Effector CD4-positive, alpha-beta T cell (primary cell): ENCODE measurements at places on chromosomes 3 and 15.
A peak's percentile ranks its signal among the peaks of the same experiment; 100 is the strongest.

GRCh38 chr3:183210862-183211341, 42.2 kb upstream of the B3GNT5 start:
- DNase-seq, result no peak

DNA sequence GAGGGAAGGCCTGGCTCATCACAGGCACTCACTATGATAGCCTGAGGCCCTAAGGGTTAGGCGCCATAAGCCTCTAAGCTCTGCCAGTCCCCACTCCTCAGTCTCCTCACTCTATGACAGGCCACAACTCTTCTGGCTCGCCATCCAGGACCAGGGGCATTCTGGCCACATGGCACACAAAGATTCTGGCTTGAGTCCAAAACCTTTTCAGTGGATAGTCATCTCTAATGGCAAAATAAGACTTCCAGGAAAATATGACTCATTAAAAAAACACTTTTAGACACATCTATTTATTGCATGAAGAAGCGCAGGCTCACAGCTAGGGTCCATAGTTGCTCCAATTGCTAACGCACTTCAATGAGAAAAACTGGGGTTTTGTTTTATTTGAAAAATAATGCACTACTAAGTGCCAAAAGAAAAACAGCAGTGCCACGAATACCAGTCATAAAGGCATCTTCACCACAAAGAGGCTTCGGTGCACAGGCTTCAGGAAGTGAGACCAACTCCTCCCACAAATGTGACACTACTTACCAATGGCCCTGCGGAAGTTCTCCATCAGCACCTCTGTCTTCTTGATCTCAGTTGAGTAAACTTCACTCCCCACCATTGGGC, 11.1 kb downstream of the RUVBL1 start:
- peak; percentile 9 for DNase-seq

DNA sequence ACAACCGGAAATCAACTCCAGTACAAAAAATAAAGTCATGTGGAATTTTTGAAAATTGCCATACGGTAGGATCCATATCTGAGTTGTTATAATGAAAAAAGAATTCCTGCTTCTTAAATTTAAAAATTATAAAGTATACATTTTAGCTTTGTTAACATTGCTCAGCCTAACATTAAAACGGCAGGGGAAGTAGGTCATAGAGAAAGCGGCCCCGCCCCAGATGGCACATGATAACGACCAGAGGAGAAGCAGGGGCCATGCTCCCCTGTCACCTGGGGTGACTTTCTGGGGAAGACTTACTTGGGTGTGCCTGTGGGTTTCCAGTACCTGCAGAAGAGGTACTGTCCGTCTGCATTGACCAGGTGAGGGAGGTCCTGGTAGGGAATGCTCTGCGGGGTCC, 921 bp downstream of the MGLL start:
- no peak for DNase-seq

DNA sequence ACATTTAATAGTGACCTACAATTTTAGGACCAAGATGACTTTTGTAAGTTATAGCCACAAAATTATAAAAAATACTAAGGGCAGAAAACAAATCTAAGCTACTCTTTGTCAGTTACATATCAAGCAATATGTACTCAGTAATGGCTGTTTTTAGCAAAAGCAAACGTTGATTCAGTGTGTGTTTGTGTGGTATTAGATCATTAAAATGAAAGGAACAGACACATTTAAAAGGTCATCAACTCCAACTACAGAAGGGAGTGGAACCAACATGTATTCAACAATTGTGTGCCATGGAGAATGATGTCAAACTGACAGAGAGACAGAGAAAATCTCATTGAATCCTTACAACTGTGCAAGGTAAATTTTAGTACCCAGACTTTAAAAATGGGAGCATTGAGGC, 268.8 kb upstream of the STT3B start:
- no peak for DNase-seq

GRCh38 chr3:66602691-66603090, 101.9 kb upstream of the LRIG1 start:
- no peak for DNase-seq

- DNase-seq, result no peak
These were observed 28.0 kb downstream of the TFG start for GRCh38 chr3:100737334-100737733.

- DNase-seq, result no peak
These were observed 300.2 kb upstream of the CNTN6 start for GRCh38 chr3:792630-793029.

GRCh38 chr15:101255615-101256241, 3.9 kb upstream of the CHSY1 start:
- DNase-seq, result no peak

DNA sequence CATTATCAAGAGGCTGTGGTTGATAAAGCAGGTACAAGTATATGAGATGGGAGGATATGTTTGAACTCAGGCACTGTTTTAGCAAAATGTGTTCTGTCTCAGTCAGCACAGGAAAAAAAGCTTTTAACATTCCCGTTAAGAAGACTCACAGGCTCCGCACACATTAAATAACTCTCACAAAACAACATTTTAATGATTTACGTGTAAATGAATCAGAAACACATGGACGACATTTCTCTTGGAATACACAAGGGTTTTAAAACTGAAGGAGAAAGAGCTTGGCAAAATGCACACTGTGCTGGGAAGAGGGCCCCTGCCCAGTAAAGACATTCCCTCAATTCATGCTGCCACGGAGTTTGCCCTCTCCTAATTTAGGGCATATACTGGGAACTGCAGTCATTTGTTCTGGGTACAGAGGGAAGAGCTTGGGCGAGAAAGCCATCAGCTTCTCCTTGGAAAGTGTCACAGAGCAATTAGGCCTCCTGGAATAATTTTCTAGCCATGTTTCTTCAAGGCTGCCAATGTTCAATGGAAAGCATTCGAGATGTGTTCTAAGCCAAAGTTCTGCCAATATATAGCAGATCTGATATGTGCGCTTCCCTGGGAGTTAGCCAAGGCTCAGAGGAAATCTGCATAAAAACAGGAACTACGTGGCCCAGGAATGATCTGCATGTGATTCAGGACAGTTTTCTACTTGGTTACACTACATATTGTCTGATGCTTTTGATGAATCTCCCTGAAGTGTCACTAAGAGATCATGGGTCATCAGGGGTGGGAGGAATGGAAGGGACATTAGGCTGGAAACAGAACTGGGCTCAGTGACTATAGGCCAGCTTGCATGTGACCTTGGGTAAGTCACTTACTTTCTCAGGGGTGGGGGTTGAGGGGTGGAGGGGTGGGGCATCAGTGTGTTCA, 2.2 kb upstream of the MASP1 start:
- no peak for DNase-seq

DNA sequence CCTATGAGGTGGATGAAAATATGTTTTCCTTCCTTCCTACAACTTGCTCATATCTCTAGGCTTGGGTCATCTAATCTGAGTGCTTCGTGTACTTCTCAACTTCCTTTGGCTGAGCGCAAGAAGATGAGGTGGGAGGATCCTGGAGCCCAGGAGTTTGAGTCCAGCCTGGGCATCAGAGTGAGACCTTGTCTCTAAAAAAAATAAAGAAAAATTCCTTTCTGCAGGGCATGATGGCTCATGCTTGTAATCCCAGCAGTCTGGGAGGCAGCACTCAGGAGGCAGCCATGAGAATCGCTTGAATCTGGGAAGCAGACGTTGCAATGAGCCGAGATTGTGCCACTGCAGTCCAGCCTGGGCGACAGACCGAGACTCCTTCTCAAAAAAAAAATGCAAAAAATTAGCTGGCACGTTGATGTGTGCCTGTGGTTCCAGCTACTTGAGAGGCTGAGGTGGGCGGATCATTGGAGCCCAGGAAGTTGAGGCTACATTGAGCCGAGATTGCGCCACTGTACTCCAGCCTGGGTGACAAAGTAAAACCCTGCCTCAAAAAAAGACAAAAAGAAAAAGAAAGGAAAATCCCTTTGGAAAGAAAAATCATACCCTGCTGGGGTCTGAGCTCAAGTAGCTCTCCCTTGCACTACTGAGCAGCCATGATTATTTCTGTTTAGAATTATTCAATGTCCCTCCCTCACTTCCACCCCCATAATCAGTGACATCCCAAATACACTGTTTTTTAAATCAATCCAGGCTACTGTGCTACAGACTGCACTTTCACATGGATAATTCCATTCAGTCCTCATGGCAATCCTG, 28.0 kb upstream of the RAB11A start:
- DNase-seq, result no peak

- DNase-seq, result no peak
These were observed 8.8 kb downstream of the EMC4 start for GRCh38 chr15:34233614-34234013.

DNA sequence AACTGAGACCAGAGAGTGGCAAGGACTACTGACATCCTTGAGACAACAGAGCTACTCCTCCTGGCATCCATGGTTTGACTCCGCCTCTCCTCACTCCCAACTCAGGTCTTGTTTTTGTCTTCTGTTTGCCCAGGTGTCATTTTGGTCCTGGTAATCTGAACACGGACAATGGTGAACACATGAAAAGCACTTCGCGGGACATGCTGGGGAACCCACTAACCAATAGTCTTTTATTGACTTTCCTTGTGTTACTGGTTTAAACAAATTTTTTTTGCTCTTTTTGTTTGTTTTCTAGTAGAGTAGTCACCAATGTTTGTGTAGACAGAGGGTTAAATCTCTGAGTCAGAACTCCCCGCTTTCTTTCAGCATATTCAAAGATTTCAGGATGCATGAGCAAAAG, 38.4 kb downstream of the LARP6 start:
- DNase-seq, result no peak

DNA sequence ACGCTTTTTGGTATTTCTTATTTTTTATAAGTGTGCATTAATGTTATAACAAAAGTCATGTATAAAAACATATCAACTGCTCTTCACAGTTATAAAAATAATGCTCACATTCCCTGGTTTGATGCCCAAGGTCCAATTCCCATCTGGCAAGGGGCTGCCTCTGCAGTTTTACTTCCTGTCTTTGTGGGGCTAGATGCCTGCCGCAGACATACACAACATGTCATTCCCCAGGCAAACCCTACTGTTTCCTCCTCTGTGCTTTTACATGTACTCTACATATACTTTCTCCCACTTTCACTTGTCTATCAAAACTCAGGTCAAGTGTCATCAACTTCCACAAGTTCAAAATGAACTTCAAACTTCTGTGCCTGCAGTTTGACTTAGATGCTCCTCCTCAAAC, 60.5 kb upstream of the ETV5 start:
- DNase-seq, result no peak

DNA sequence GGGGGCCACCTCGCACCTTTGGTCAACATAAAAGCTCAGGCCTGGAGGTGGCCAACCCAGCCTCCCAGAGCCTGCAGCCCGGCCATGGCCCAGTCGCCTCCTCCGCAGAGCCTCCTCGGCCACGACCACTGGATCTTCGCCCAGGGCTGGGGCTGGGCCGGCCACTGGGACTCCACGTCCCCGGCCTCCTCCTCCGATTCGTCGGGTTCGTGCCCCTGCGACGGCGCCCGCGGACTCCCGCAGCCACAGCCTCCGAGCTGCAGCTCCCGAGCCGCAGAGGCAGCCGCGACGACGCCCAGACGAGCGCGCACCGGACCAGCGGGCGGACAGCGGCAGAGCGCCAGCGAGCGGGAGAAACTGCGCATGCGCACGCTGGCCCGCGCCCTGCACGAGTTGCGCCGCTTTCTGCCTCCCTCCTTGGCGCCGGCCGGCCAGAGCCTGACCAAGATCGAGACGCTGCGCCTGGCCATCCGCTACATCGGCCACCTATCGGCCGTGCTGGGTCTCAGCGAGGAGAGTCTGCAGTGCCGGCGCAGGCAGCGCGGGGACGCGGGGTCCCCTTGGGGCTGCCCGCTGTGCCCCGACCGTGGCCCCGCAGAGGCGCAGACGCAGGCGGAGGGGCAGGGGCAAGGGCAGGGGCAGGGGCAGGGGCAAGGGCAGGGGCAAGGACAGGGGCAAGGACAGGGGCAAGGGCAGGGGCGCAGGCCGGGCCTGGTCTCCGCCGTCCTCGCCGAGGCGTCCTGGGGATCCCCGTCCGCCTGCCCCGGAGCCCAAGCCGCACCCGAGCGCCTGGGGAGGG, at the start of gene MESP2:
MESP2 (plus strand) TSS at position 59 of the 799 bp plus-strand sequence; CDS start at position 85, 26 bp downstream.
- no peak for DNase-seq

GRCh38 chr15:43209059-43209824, 11.6 kb downstream of the EPB42 start:
- no peak for DNase-seq

- no peak for DNase-seq
These were observed 52.9 kb downstream of the CLSTN2 start for GRCh38 chr3:139987908-139988307.

DNA sequence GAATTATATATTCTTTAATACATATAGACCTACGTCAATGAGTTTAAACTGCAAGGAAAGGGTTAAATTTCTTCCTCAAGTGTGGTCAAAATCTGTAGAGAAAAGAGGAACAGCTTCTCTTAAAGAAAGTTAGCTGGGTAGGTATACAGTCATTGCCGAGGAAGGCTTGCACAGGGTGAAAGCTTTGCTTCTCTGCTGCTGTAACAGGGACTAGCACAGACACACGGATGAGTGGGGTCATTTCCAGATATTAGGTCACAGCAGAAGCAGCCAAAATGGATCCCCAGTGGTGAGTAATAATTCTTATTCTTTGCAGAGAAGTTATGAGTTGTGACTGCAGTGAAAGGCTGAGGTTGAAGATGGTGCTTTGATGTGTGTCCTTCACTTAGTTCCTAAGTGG, at the start of gene CD86:
CD86 (plus strand) TSS at position 148 of the 400 bp plus-strand sequence; CDS start at position 276, 128 bp downstream.
- no peak for DNase-seq

- no peak for DNase-seq
These were observed 175.0 kb upstream of the TLE3 start for GRCh38 chr15:70272565-70273355.

DNA sequence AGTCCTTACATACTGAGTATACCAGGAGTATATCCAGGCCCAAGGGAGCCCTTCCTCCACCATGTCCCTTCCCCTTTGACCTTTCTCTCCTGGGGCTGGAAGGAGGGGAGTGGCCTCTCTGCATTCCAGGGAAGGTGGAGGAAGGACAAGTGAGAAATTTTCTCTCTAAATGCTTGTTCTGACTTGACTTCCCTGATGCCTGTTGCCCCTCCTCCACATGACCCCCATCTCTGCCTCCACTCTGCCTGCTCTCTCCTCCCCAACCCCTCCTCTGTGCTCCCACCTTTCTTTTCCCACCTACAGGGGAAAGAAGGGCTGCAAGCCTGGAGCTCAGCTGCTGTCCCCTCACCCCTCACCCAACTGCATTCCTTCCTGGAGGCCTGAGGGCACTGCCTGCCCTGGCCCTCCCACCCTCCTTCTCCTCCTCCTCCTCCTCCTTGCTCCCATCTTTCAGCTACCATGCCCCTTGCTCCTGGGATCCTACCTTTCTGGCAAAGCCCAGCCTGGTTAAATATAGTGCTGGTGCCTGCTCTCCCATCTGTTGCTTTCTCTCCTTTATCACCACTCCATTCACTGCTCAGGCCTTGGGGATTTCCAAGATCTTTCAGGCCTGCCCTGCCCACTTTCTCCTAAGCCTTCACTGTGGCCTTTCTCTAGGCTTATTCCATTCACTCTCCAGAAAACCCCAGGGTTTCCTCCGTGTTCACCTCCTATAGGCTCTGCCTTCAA, 8.5 kb upstream of the DAG1 start:
- DNase-seq, result no peak

GRCh38 chr3:7917443-7918151, 584.0 kb upstream of the LMCD1 start:
- no peak for DNase-seq
